ENCODE measurements at places on chromosomes 11 and 22.

GRCh38 chr11:76791861-76792260 is 8.7 kb downstream of the TSKU start:
- DNase-seq, result no peak

DNA sequence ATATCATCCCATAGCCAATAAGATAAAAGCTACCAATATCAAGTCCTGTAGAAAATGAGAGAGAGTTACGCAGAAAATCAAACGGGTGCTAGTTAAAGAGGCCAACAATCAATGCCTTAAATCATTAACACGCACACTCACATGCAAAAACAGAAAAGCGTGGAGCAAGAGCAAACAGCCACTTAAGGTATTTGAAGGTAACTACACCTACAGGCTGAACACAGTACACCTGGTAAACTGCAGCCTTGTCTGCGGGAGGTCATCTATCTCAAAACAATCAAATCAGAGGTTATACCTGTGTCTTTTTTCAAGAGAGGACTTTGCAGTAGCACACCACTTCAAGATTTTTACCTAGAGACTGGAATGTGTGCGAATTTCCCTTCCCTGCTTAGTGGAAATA is 23.6 kb downstream of the SLC35F2 start:
- DNase-seq, result no peak

- no peak for DNase-seq
Measured at GRCh38 chr11:5229356-5229755, 2.5 kb upstream of the HBB start.

DNA sequence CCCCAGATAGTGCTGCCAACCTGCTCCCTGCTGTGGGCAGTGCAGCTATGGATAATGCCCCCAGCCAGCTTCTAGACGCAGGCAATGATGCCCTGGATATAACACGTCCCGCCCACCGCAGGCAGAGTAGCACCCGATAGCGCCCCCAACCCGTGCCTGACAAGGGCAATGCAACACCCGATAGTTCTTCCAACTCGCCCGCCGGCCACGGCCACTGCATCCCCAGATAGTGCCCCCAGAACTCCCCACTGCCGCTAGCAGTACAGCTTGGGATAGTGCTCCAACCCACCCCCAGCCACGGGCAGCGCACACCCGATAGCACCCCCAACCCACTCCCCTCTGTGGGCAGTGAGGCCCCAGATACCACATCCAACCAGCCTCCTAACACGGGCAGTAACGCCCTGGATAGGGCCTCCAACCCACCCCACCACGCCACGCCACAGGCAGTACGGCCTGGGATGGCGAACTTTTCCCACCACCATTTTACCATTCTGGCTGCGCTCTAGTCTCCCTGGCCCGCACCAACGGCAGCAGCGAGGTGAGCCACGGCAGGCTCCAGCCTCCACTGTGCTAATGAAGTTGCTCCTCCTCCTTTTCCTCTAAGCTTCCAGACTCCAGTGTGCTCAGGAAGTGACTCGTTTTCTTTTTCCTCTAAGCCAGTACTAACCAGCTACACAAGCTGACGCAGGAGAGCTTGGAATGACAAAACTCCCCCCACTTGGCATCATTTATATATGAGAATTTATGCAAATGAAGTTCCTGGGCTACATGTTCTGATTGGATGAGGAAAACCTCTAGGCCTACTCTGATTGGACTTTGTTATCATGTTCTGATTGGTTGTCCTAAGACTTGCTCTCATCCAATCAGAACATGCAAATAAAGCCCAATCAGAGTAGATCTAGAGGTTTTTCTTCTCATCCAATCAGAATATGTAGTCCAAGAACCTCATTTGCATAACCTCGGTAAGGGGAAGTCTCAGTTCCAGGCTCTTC is 3.0 kb upstream of the RFPL3 start:
- DNase-seq, result no peak

DNA sequence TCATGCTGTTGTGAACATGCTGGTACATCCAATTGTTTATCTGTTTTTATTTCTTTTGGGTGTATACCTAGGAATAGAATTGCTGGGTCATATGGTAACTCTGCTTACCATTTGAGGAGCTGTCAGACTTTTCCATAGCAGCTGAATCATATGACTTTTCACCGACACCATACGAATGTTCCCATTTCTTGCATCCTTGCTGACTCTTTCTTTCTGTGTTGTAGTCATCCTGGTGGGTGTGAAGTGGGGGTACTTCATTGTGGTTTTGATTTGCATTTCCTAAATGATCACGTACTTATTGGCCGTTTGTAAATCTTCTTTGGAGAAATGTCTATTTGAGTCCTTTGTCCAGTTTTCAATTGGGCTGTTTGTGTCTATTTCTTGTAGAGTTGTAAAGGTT is 26.5 kb downstream of the ATXN10 start:
- no peak for DNase-seq

DNA sequence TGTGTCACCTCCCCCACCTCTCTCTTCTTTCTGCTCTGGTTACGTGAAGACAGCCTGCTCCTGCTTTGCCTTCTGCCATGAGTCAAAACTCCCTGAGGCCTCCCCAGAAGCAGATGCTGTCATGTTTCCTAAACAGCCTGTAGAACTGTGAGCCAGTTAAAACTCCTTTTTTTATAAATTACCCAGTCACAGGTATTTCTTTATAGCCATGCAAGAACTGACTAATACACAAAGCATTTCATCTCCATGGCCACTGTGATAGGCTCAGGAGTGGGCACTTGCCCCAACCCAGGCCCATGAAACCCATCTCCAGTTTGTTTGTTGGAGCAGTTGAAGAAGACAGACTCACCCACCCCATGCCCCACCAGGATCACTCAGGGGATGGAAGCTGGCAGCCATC is 253.3 kb upstream of the ISX start:
- no peak for DNase-seq

DNA sequence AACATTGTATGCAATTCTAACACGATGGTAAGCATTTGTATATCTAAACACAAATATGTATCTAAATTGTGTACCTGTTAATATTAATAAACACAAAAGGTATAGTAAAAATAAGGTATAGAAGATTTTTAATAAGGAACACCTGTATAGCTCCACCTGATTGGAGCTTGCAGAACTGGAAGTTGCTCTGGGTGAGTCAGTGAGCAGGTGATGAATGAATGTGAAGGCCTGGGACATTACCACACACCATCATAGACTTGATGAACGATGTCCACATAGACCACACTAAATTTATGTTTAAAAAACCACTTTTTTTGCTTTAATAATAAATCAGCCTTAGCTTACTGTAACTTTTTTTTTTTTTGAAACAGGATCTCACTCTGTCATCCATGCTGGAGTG is 97.6 kb upstream of the CLMP start:
- DNase-seq, result no peak

DNA sequence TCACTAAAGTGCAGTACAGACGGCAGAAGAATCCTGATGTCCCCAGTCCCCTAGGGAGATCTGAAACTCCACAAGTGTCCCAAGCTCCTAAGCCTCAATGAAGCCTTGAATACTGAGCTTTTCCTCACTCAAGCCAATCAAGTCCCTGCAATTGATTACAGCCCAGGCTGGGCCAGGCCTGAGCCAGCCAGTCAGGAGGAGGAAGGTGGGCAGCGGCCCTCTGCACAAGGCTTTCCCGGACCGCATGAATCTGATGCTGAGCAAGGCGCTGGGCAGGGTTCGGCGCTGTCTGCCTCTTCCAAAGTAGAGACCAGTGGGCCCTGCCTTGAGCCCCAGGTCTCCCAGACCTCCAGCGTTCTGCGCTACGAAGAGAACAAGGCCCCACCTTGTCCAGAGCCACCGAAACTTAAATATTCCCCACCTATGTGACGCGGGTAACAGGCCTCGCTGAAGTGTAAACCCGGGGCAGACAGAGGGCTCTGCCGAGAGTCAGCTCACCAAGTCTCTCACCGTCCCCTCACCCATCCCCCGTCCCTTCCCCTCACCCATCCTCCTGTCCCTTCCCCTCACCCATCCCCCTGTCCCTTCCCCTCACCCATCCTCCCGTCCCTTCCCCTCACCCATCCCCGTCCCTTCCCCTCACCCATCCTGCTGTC is 63.2 kb downstream of the SCUBE1 start:
- DNase-seq, result no peak

GRCh38 chr11:130054966-130055365 is 14.7 kb upstream of the APLP2 start:
- DNase-seq, result no peak

DNA sequence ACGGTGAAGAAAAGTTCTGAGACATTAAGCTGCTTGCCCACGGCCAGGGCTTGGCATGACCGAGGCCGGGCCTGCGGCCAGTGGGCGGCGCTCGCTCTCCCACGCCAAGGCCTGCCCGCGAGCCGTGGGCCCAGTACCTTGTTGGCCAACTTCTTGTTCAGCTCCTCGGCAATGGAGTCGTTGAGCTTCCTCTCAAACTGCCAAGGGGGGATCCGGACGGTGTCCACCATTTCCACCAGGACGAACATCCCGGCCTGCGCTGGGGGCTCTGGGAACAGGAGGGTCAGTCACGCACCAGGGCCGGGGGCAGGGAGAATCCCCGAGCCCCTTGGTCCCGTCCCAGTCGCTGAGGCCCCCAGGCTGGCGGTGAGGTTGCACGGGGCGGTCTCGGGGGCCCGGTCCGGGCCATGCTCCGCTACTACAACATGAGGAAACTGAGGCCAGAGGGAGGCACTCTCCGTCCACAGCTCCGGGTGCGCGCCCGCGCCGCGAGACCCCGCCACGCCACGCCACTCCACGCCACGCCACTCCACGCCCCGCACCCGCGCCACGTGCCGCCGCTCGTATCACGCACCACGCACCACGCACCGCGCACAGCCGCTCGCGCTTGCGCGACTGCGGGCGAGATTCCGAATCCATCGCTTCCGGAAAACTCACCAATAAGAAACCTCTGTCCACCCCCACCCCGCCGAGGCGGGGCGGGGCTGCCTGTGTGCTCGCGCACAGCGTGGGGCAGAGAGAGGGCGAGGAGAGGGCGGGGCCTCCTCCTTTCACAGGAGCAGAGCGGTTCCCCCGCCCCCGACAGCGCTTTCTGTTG is at the start of gene POLR3H:
POLR3H (minus strand) TSS at position 617 of the 817 bp plus-strand sequence; CDS start at position 248, 369 bp downstream.
- DNase-seq, result peak; percentile 98

- DNase-seq, result no peak
Measured at GRCh38 chr11:133660202-133660568, 127.9 kb upstream of the OPCML start.

- no peak for DNase-seq
Measured at GRCh38 chr11:69646493-69647389, 5.8 kb downstream of the CCND1 start.

GRCh38 chr11:95059046-95059445 is 7.7 kb upstream of the SRSF8 start:
- no peak for DNase-seq

GRCh38 chr11:80104191-80104590 is 663.4 kb upstream of the TENM4 start:
- DNase-seq, result no peak

DNA sequence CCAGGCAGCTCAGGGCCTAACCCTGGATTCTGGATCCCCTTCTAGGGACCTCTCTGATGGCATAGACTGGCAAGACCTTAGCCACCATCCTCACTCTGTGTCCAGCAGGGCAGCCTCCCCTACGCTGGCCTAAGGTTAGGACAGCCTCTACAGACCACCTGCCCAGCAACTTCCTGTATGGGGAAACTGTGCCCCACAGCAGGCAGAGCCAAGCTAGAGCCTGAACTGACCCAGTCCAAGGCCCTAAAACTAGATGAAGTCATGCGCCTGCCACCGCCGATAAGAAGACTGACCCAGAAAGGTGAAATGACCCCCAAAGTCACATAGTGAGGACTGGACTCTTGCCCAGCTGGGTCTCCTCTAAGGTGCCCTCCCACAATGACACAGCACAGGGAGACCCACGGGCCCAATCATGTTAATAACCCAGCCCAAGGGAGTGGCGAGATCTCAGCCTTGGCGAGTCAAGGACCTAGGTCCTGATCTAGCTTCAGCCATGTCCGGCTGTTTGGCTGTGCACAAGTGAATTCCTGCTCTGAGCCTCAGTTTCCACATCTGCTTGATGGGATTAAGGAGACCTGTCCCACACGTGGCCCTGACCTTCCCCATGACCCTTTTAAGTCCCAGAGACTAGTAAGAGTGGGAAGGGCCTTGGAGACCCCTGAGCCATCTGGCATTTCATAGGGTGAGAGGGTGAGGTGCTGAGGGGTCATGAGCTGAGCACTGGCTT is 17.6 kb downstream of the STARD10 start:
- no peak for DNase-seq
